ENCODE measurements at places on chromosomes 16 and 17.

DNA sequence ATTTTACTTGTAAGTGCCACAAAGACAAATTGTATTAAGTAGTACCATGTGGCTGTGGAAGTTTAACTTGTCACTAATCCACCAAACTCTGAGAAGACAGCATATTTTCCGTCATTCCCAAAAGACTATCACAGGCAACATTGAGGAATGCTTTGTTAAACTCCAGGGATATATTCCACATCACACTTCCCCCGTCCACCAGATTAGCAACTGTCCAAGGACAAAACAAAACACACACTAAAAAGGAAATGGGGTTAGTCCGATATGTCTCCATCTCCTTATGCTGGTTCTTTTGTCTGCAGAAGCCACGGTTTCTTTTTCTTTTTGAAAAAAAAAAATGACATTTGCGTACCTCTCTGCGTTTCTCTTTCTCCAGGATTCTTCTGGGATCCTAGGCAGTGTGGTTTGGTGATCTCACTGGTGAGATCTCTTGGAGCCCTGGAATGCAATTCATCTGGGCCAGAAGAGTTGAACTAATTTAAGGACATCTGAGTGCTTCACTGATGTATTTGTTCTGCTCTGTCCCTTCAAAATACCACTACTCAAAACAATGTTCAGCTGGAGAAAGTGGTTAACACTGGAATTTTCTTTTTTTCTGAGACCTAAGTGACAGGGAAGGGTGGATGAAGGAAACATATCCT, 40.6 kb downstream of the PRKCB start:
- DNase-seq, result no peak

DNA sequence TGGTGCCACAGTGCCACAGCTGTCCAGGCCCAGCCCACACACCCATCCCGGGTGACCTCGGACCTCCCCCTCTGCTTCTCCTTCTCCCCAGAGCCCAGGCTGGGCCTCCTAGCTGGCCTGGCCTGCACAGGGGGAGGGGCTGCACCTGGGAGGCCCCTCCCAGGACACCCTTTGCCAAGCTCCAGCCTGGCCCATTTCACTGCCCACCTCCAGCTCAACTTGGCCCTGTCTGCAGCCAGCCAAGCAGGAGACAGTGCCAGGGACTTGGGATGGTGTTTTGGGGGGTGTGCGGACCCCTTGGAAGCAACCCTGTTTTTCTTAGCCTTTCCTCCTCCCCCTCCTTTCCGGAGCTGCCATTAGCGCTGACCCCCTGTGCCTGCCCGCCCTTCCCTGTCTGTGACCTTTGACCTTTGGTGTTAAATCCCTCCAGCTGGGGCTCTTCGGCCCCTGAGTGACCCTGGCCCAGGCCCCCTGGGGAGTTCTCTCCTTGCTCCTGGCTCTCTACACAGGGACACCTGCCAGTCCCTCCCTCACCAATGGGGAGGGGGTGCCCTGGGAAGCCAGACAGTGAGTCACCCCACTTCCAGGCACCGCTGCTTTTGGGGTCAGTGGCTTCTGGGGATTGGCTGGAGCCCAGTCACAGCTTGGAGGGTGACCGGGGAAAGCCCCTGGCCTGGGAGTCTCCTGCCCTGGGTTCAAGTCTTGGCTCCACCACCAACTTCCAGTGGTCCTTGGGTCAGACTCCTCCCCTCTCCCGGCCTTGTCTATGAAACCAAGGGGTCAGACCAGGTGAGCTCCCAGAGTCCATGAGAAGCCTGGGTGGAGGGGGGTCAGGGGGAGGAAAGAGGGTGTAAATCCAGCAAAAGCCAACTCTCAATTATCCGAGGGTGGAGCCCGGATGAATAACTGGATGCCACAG, 1.9 kb downstream of the GLIS2 start:
- peak; percentile 53 for DNase-seq

DNA sequence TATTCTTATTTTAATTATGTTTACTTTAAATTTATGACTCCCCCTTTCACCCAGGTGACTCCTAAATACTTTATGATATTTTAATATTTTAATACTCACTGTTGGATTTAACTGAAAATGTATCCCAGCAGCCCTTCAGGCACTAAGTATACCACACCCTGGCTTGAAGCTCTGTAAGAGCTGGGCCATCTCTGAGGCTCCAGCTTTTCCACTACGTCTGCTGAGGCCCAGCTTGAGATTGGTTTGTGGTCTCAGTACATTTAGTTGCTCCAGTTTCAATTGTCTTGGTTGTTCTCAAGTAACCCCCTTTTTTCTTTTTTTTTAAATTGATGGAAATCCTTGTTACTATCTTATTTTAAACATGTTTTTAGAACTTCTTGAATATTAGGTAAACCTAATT, 27.0 kb upstream of the CAPNS2 start:
- no peak for DNase-seq

DNA sequence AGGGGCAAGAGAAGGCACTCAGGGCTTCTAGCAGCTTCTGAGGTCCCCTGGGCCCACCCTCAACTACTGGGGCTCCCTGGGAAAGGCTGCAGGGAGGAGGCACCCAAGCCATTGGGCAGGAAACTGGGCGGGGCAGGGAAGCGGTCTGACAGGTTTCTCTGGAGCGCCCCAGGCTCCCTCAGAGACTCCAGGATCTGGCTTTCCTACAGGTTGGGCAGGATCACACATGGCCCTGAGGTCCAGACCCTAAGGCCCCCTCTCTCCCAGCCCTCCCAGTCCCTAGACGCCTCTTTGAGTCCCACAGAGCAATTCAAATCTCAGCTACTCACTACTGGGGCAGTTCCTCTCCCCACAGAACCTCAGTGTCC, 14.3 kb downstream of the JUP start:
- DNase-seq, result no peak

GRCh38 chr17:55730808-55731207, 8.1 kb upstream of the TMEM100 start:
- DNase-seq, result no peak

GRCh38 chr16:56270828-56271227, 79.5 kb downstream of the GNAO1 start:
- no peak for DNase-seq

DNA sequence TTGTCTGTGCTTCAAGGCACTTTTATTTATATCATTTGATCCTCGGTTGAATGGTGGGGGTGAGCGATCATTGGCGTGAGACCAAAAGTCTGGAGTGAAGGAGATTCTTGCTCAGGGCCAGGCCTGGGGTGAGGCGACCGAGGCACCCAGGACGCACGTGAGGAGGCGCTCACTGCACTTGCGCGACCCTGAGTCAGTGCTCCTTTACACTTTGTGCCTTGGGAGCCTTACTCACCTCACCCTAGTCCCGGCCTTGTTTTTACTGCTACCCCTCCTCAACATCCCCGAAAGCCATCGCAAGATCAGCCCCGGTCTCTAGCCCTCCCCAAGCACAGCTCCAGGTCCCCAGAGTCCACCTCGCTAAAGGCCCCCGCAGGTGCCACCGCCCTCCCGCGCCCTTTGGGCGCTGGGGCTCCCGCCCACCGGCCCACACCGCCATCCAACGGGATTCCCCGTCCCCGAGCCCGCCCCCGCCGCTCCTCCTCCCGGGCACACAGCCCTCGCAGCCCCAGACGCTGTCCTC, 496 bp downstream of the EZH1 start:
- peak; percentile 36 for DNase-seq

GRCh38 chr17:78659546-78659945, 82.3 kb upstream of the DNAH17 start:
- no peak for DNase-seq

- no peak for DNase-seq
Measured at GRCh38 chr17:5775098-5775497, 190.8 kb upstream of the NLRP1 start.

DNA sequence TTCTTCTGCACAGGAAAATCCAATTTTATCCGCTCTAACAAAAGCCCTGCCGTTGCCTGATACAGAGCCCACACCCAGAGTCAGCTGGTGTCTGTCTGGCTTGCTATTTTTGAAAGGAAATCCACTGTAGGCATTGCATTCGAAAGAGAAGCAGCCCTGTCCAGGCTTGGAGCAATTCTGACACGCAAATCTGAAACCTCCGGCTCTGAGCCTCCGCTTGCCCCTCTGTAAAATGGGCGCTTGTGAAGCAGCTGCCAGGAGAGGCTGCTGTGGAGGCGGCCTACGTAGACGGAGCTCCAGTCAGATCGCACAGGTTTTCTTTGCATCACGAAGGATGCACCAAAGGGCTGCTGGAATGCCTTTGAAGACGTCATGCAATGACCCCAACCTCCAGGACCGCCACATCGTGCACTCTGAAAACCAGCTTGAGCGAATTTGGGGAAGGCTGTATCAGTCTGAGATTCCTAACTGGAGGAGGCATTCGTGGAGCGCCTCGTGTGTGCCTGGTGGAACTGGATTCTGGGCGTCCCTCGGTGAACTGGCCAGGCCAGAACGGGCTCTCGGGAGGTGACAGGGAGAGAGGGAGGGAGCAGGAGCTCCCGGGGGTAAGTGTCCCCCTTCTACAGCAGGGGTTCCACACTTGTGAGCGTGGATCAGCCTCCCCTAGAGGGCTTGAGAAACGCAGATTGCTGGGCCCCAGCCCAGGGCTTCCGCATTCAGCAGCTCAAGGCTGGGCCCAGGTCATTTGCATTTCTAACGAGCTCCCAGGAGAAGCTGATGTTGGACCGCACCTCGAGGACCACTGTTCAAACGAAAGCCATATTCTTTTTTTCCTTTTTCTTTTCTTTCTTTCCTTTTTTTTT, 215.5 kb downstream of the MRTFB start:
- peak; percentile 53 for DNase-seq

DNA sequence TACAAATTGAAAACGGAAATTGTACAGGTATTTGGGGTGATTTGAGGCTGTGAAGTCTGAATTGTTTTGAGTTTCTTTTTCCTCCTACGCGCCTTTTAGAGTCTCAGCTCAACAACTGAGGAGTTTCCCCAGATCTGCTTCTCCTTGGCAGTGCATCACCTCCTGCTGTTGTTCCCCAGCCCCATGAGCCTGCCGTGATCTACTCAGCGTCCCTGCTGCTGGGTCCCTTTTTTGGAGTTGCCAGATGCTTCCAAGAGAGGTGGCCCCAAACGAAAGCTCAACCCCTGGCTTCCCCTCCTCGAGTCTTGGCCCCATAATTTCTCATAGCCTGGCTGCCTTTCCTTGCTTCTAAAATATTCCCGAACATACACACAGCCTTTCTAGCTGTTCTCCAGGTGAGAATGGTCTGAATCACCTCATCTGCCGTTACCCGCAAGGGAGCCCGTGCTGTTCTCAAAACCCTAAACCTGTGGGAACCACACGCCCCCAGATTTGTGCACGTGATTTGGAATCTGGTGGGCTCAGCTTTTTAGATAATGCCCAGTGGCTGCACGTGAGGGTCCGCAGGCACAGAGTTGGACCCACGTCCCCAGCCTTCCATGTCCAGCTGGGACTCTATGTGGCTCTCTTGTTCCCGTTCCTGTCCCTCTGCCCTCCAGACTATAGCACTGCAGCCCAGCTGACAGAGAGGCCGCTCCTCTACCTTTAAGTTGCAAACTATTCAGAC, 179.1 kb upstream of the CHMP6 start:
- no peak for DNase-seq

DNA sequence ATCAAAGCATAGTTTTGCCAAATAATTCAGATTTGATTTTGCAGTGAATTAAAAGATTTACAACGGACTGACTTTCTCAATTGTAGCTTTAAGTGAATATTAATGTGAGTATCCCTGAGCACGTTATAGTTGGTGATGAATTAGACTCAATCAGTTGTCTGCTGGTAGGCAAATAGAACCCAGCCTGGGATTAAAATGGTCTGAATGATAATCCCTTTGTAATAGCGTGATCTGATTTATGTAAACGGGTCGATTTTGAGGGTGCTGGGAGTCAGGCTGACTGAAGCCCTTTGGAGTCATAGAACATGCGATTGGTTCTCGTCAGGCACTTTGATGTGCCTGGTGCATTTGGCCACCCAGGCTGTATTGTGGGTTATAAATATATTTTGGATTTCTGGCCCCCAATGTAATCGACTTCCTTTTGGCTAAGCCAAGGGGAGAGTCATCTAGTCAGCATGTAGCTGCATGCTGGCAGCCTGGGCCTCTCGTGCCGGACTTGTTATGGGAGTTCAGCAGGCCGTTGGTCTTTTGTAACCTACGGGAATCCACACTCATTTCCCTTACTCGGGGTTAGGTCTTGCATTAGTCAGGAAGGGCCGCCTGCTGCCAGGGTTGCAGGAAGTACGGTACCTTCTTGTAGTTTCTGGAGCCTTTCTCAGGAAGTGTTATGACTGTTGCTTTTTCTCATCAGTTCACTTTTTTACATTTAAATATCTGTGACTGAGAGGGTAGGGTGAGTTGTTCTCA, 5.4 kb downstream of the PGS1 start:
- peak; percentile 99 for DNase-seq

GRCh38 chr16:80404847-80405246, 135.9 kb upstream of the DYNLRB2 start:
- DNase-seq, result no peak

DNA sequence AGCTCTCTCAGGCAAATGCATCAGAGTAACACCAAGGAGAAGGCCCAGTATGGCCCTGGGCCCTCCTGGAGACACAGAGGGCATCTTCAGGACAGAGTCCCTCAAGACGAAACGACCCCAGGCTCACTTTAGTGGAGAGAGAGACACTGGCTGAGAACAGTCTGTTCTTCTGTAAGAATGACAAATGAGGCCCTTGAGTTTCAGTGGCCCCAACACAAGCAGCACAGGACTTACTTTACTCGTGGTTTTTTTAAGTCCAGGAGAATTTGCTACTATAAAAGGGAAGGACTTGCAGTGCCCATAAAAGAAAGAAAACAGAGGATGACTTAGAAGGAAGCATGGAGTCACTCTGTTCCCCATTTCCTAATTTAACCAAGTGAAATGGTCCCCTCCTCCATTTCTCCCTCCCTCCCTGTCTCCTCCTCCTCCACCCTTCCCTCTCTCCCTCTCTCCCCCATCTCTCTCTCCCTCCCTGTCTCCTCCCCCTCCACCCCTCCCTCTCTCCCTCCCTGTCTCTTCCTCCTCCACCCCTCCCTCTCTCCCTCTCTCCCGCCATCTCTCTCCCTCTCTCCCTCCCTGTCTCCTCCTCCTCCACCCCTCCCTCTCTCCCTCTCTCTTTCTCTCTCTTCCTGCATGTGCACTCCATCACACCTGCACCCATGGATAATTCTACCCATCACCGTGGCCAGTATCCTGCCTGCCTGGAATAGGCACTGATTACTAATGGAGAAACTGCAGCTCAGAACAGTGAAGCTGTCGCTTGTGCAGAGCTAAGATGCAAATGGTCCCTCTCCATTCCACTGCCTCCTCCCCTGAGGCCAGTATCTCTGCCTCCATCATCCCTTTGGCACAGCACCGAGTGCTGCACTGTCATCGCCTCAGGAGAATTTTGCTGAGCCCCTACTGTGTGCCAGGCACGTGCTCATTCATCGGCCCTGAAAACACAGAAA, 47.3 kb upstream of the RBFOX3 start:
- DNase-seq, result no peak
